Right ventricle myocardium inferior (tissue), 1 donor: ENCODE measurements at places on chromosomes 16 and 17. TPM values are rescaled to one million over a fixed set of nuclear protein-coding genes. Genes with fewer than 3 reads are reported as not detected.

DNA sequence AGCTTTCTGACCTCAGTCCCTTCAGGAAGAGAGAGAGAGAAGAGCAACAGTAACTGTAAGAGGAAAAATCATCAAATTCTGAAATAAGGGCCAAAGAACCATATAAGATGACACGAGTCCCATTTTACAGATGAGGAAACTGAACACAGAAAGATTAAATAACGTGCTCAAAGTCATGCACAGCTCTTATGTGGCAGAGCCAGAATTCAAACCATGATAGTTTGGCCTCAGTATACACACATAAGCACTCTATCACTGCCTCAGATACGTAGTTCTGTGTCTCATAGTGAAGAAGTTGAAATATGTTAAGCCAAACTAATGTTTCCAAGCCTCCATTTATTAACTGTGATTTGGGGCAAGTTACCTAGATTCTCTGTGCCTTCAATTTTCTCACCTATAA is 1.9 kb upstream of the ZNF19 start:
- DNase-seq, result no peak

- no peak for DNase-seq
These were observed 11.1 kb downstream of the TNS4 start for GRCh38 chr17:40490289-40490853.

- peak; percentile 11 for DNase-seq
These were observed 2227.2 kb downstream of the TP53TG3F start for GRCh38 chr16:35686595-35686994.

- DNase-seq, result peak; percentile 90
These were observed 8.4 kb upstream of the SLC47A2 start for GRCh38 chr17:19724501-19725420.

DNA sequence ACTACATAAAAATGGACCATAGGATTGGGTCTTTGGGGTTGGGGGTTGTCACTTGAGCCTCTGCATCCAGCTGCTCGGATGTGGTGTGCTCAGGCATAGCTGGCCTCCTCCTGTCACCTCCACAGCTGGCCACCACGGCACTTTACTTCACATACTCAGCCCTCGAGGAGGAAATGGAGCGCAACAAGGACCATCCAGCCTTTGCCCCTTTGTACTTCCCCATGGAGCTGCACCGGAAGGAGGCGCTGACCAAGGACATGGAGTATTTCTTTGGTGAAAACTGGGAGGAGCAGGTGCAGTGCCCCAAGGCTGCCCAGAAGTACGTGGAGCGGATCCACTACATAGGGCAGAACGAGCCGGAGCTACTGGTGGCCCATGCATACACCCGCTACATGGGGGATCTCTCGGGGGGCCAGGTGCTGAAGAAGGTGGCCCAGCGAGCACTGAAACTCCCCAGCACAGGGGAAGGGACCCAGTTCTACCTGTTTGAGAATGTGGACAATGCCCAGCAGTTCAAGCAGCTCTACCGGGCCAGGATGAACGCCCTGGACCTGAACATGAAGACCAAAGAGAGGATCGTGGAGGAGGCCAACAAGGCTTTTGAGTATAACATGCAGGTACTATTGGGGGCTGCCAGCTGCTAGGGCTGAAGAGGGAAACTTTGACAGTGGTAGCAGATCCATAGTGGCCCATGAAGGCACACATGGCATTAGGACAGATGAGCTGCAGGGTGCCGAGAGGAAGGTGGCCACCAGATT is 30.8 kb downstream of the CDIP1 start:
- no peak for DNase-seq

- DNase-seq, result no peak
These were observed 15.7 kb downstream of the SLC52A1 start for GRCh38 chr17:5019475-5019956.

GRCh38 chr17:18928628-18929125 is 23.3 kb upstream of the SLC5A10 start:
- no peak for DNase-seq

DNA sequence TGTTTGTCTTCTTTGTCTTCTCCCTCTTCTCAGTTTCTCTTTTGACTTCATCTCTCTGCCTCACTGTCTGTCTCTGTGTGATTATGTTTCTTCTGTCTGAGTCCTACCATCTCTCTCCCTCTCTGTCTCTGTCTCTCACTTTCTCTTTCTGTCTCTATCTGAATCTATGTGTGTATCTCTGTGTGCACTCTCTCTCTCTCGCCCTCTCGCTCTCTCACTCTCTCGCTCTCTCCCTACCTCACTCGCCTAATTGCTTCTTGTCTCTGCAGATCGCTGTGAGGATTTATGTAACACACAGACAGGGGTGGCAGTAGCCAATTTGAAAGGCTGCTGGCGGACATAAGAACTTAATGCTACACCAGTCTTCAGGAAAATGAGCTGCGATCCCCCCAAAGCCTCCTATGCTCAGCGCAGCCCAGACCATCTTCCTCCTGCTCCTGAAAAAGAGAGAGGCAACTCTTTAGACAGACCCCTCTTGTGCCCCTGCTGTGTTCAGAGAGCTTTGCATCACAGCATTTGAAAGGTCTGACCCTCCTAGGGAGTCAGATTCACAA is 140.9 kb downstream of the CCT6B start:
- no peak for DNase-seq

DNA sequence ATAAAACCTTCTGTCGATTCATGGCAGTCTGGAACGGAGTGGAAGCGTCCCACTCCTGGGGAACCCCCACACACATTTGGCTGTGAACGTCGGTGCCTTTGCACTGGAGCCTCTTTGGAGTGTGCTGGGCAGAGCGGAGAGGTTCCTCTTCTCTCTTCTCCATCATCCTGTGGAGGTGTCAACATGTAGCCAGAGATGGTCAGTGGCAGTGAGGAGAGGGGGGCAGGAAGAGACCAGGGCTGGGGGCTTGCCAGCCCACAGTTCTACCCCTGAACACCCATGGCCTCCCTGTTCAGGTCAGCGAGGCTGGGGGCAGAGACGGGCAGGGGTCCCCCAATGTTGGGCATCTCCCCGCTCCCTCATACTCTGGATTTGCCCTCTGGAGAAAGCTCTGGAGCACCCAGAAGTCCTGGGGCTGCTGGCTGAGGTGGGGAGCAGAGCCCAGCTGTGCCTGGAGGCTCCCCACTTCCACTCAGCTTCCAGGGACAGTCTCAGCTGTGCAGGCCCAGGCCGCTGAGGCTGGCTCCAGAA is 223.7 kb downstream of the SEC14L1 start:
- DNase-seq, result no peak

DNA sequence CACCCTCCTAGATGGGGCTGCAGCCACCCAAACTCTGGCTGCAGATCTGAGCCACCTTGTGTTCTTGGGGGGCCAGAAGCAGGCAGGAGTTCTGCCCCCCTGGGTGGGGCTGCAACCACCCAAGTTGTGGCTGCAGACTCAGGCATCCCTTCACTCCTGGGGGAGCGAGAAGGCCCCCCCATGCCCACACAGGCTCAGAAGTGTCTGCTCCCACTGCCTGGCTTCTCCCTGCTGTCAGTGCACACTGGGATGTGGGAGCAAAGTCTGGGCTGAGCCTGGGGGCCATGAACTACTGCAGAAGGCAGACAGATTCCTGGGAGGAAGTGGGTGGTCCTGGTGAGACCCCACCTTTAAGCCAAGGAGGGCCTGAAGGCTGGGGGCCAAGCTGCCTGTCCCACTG is 13.0 kb downstream of the MT1X start:
- DNase-seq, result no peak

DNA sequence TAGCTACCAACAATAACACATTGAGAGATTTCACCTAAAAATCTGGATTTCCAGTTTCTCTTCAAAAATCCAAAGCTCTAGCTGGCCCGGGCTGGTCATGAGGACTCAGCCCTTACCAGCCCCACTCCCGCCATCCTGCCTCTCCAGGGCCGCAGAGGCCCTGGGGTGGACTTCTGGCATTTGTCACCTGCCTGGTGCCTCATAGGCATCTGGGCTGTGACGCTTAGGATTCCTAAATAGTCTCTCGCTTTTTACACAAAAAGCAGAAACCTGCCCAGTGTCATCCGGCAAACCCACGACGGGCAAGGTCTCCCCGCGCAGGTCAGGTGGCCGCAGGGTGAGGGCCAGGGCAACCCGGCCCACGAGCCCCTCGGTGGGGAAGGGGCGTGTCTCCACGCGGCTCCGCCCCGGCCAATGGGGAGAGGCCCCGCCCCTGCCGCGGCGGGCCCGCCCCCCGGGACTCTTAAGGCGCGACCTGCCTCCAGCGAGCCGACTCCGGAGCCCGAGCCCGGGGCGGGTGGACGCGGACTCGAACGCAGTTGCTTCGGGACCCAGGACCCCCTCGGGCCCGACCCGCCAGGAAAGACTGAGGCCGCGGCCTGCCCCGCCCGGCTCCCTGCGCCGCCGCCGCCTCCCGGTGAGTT is at the start of gene VASN:
VASN (plus strand) TSS at position 492 of the 644 bp plus-strand sequence. CDS start 9,030 bp downstream, outside the sequence.
- peak; percentile 90 for DNase-seq

- DNase-seq, result no peak
These were observed 20.0 kb downstream of the CHAD start for GRCh38 chr17:50448643-50449042.

DNA sequence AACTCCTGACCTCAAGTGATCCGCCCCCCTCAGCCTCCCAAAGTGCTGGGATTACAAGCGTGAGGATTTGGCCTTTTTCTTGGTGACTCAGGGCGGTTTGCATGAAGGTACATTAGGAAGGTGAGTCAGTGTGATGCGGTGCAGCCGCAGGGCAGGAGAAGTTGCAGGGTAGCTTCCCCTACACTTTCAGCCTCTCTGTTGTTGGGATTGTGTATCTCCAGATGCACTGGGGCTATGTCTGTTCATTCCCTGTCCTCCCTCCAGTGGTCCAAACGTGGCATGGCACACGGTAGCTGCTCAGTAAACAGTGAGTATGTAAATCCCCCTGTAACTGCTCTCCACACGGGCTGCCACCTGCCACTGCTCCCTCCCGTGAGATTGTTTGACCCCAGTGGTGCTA is 109.1 kb upstream of the CDC42EP4 start:
- no peak for DNase-seq

GRCh38 chr17:77450742-77451244 is 310.0 kb downstream of the SEC14L1 start:
- no peak for DNase-seq

DNA sequence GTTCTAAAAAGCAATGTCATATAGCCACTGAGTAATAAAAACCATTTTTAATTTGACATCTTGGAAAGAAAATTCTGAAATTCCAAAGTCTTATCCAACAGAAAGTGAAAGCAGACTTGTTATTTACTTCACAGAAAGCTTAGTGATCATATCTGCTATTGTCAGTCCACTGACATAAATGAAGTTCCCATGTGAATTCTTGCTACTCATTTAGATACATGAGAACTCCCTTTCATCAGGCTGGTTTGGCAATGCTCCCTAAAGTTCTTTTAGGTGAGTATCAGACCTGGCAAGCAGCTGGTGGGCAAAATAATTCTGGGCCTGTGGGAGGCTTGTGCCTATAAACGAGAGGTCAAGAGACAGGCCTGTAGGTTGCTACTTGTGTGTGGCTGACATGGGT is 23.4 kb downstream of the NME2 start:
- no peak for DNase-seq

Gene SMTNL2
- 48.6 TPM for total RNA-seq

Gene CPNE2
- total RNA-seq, result 14.6 TPM

Gene C17orf67
- 1.1 TPM for total RNA-seq

Gene GAS2L2
- total RNA-seq, result 0.27 TPM

Gene CHST4
- not detected for total RNA-seq
